Lower lobe of right lung (tissue), 2 donors: ENCODE measurements at places on chromosomes 12 and 14. TPM values are rescaled to one million over a fixed set of nuclear protein-coding genes. Genes with fewer than 3 reads are reported as not detected.

P3H3 gene
- total RNA-seq, result 7.0 TPM

GRCh38 chr12:54437243-54437642 is 18.2 kb upstream of the ITGA5 start:
- DNase-seq, result no peak

KRT78 gene
- total RNA-seq, result not detected

- no peak for DNase-seq
Observed at GRCh38 chr14:59679872-59680271, 103.3 kb upstream of the CCDC175 start.

GRCh38 chr12:124694846-124695497 is 127.6 kb upstream of the NCOR2 start:
- no peak for DNase-seq

DNA sequence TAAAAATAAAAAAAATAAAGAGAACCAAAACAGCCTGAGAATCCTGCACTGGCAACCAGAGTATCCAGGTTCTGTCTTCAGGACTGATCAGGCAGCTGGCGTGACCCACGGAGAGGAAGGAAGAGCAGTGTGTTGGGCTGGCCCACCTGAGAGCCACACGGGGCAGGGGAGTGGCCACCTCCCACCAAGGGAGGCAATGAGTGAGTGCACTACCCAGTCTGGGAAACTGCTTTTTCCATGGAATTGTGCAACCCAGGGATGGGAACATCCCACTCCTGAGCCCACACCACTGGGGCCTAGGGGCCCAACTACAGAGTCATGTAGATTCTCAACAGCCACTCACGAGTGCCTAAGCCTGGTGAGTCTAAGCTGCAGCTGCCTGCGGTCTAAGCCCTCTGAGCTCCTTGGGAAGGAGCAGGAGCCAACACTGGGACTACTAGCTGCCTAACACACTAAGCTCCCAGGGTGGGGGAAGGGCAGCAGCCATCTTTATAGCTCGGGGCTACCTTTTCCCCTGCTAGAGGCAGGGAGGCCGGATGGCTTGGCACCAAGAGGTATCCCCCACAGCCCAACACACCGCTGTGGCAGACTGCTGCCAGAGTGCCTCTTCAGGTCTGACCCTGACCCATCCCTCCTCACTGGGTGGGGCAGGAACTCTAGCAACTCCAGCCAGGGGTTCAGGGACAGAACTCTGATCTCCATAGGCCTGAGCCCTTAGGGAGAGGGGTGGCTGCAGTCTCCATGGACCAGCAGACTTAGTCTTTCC is 610.9 kb downstream of the RERGL start:
- no peak for DNase-seq

NRL gene
- total RNA-seq, result 2.0 TPM

FAIM2 gene
- 2.9 TPM for total RNA-seq

DNA sequence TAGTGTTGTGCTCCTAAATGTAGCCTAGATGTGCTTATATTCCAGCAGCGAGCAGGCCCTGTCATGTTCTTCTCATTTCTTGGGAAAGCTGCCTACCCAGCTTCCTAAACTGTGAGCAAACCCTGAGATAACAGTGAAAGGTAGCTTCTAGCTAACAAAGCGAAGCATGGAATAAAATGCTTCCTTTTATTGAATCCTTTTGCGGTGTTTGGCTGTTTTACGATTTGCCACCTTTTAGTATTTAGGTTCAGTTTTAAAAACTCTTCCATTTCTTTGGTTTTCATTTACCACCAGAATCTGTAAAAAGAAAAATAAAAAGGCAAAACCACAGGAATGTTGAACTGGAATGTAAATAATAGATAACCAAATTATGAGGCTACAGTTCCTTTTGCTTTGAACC is 5.0 kb upstream of the PKP2 start:
- DNase-seq, result no peak

- DNase-seq, result peak; percentile 68
Observed at GRCh38 chr12:111024205-111024801, 103.9 kb upstream of the MYL2 start.

TRIM9 gene
- total RNA-seq, result 0.92 TPM

DNA sequence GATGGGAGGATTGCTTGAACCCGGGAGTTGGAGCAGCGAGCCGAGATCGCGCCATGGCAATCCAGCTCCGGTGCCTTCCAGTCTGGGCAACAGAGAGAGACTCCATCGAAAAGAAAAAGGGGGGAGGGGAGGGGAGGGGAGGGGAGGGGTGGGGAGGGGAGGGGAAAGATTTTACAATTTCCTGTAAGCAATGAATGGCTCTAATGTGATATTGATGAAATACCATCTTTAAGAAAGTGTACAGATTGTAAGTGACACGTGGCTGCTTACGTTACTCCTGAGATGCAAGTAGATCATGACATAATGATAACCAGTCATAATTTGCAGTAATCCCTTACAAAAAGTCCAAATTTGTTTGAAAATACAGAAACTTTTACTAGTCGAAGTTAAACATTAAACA is 1.4 kb downstream of the SLC25A21 start:
- DNase-seq, result no peak

DNA sequence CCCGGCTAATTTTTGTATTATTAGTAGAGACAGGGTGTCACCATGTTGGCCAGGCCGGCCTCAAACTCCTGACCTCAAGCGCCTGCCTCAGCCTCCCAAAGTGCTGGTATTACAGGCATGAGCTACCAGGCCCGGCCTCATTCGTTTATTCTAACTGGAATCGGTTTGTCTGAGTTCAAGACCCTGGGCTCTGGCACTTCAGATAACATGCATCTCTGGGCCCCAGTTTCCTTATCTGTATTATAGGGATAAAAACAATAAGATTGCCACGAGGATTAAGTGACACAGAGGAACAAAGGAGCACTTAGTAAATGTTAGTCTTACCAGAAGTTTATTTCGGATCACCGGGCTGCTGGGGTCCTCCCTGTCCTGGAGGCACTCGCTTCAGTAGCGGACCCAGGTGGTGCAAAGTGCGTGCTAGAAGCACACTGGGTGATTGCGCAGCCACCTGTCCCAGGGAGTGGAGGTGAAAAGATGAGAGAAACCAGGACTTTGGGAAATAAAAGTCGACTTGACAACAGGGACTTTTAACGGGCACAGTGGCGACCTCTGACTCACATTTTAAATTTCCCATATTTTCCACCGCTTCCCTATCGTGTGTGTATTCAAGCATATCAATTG is 37.5 kb downstream of the ACACB start:
- no peak for DNase-seq

KRT75 gene
- total RNA-seq, result not detected

DNA sequence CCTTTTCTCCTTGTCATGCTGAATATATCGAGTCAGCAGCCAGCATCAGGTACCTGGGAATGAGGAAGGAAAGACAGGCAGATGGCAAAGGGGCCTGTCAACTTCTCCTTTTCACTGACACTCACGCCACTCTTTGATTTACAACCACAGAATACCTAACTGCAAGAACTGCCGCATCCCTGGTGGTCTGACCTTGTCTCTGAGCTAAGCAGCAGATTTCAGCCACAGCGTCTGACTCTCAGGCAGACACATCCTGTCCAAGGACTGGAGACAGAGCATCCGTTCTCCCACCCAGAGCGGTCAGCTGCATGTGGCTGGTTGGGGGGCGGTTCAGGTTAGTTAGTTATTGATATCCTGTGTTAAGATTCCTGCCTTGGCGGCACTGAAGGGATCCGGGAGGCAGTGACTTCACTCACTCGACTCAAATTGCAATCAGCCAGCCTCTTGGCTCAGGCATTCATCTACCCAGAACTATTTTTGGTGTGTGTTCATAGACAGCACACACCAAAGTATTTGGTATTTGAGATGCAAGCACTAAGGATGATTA is 11.2 kb upstream of the MAP1LC3B2 start:
- no peak for DNase-seq

GRCh38 chr14:25350021-25350420 is 300.1 kb upstream of the STXBP6 start:
- no peak for DNase-seq

SGPP1 gene
- total RNA-seq, result 20.8 TPM

GRCh38 chr12:96063046-96063445 is 27.7 kb upstream of the LTA4H start:
- no peak for DNase-seq

RNASE12 gene
- not detected for total RNA-seq

AQP6 gene
- total RNA-seq, result 0.09 TPM
